ENCODE measurements at places on chromosomes 16 and 17.
A peak's percentile ranks its signal among the peaks of the same experiment; 100 is the strongest.

DNA sequence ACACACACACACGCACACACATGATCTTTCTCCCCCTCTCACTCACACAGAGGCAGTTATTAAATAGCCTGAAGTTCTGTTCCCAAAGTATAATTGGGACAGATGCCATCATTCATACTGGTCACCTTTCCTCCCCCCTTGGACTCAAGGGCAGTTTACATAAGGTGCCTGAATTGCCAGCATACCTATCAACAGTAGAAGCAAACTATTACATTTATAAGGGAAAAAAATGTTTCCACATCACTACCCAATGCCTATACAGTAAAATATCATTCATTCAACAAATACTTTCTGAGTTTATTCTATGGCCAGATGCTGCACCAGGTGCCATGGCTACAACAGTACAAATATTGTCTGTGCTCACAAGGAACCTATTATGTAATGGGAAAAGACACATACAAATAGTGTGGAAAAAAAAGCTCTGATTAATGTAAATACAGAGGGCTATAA is 6.3 kb downstream of the CNTD1 start:
- no peak for DNase-seq

- DNase-seq, result no peak
Observed at GRCh38 chr17:75822119-75822799, 21.9 kb downstream of the UNC13D start.

GRCh38 chr17:81040791-81041337 is 5.9 kb downstream of the BAIAP2 start:
- no peak for DNase-seq

- no peak for DNase-seq
Observed at GRCh38 chr17:63445954-63446752, at the start of gene CYB561. Gene CYB561, minus strand, starts transcription at chr17:63446306. Its CDS starts 8,759 bp downstream, at chr17:63437547.

DNA sequence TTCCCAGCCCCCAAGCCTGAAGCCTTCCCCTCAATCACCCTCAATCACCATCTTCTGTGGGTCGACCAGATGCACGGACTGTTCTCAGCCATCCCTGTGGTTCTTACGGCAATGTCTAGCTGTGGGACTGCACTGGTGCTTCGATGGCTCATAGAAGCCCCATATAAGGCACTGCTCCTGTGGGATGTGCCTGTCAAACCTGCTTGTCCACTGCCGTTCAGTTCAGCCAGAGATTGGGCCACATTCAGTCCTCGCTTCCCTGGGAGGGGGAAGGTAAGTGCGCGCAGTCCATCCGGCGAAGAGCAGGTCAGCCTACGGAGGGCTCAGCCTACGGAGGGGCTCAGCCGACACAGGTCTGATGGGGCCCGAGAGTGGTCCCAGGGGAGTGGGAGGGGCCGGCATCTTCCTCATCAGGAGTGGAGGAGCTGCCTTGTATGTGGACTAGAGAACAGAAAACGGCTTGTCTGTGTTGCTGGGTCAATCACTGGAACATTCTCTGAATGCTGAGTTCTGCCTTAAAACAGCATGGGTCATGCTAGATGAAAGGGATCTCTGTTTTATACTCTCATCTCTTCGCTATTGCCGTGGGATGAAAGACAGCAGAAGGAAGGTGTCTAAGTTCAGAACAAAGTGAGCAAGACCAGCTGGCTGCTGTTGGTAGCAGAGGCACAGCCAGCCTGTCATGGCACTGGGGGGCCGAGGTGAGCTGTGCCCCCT is at the start of gene CARD14:
CARD14 (plus strand) TSS at position 247 of the 717 bp plus-strand sequence. CDS start 11,409 bp downstream, outside the sequence.
- no peak for DNase-seq

DNA sequence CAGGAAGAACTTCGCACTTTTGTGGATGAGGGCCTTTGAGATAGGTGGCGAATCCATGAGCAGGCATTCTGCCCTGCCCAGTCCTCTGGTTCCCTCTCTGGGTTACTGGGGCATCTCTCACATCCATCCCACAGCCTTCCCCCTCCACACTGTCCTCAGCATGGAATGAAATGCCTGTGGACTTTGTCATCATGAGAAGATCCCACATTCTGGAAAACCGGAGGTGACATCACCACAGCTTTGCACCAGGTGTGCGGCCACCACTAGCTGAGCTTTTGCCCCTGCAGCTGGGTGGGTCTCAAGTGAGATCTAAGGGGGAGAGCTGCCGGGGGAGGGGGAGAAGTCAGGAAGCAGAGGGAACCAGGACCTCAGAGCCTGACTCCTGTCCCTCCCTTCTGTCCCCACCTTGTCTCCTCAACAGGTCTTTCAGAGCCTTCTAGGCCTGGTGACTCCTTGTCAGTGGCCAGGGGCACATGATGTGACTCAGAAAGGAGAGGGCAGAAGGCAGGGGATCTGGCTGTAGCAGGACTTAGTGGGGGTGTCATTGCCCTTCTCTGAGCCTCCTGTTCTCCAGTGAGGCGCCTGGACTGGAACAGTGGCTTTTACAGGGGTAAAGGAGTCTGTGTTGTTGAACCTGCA is 40.0 kb upstream of the DLX4 start:
- no peak for DNase-seq

GRCh38 chr17:2816688-2817087 is 20.4 kb downstream of the RAP1GAP2 start:
- no peak for DNase-seq

DNA sequence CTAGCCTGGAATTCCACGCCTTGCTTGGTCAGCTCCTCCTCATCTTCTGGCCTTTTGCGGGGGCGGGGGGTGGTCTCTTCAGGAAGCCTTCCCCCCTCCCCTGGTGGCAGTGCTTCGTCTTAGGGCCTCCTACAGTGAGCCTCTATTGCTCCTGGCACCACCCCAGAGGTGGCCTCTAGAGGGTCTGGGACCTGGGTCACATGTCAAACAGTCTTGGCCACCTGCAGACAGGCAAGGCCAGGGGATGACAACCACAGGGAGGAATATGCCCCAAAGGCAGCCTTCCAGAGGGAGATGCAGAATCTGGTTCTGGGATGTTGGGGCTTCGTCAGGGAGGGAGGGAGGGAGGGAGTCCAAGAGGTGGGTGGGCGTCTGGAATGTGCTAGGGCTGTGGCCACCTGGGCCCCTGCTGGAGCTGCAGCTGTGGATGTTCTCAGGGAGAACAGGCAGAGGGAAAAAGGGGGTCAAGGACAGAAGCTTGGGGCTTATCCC is 50.6 kb downstream of the SMPD3 start:
- DNase-seq, result no peak

- DNase-seq, result no peak
Observed at GRCh38 chr17:67830440-67830839, 5.1 kb downstream of the BPTF start.

DNA sequence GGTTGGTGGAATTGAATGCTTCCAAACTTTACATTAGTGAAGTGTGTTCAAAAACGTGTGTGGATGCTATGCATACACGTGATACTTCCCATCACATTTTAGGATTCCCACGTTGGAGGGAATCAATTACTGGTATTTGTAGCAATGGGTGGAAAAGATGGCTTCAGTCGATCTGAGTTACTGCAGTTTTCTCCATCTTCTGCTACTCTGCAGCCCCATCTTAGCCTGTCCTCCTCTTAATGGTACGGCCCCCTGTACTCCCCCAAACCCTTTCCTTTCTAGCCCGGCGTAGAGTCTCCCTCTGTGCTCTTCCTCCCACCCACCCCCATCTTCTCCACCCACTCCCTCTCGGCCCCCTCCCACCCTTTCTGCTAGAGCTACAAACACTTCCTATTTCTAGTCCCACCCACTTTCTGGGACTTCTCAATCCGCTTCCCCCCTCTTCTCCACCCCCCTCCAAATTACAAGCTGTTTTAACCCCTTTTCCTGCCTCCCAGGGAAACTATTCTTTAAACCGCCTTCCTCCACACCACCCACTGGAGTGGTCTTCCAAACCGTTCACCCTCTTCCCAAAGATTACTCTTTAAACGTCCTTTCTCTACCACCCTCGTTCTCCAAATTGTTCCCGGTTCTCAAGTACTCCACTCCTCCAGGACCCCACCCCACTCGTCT is 1.1 kb downstream of the CHTF8 start:
- no peak for DNase-seq

GRCh38 chr16:67026570-67026969 is 2.4 kb upstream of the CBFB start:
- no peak for DNase-seq

DNA sequence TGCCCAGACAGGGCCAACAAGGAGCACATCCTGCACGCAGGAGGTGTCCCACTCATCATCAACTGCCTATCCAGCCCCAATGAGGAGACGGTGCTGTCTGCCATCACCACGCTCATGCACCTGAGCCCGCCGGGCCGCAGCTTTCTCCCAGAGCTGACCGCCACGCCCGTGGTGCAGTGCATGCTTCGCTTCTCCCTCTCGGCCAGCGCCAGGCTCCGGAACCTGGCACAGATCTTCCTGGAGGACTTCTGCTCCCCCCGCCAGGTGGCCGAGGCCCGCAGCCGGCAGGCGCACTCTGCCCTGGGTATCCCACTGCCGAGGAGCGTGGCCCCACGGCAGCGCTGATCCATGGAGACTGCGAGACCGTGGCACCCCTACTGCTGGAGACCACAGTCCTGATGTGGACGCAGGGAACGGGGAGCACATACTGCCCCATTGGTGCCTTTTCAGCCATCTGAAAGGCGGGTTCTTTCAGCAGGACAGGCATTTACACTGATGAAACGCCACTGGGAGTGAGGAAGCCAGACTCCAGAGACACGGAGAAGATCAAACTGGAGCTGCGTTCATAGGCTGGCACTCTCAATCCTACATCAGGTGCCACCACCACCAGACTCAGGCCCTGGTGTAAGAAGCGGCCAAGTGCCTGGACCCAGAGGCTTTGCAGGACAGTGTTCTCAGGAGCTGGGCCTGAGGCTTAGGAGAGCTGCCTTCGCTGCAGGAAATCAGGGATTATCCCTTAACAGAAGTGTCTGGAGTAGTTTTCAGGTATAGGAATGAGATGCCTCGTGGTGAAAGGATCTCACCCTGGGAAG is 2.6 kb downstream of the NT5C start:
- no peak for DNase-seq

- DNase-seq, result no peak
Observed at GRCh38 chr16:27346819-27347218, 33.0 kb downstream of the IL4R start.

DNA sequence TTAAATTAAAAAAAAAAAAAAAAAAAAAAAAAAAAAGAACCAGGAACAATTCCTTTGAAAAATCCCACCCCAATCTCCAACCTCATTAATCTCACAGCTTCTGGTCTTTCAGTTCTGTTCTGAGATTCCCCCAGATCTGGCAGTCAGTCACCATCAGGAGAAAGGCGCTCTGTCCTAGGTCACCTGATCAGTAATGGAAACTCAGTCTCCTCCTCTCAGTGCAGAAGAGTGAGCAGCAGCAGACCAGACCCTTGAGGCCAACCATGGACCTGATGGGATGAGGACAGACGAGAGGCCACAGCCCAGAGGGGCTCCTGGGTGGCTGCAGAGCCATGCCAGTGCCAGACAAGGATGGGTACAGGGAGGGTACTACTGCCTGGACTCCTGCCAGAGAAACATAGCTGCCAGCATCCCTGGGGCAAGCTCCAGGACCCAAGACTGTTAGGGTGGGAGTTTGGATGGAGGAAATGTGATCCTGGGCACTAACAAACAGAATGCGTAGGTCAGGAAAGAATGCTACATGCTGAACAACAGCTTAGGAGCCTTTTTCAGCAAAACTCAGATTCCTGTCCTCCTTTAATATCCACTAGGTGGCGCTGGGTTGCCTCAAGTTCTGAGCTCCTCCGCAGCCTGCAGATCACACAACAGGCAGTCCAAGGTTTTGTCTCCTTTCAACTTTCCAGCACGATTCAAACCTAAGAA is 28.7 kb downstream of the MPG start:
- peak; percentile 47 for DNase-seq

- DNase-seq, result no peak
Observed at GRCh38 chr17:62965174-62965685, 805 bp upstream of the TANC2 start.

DNA sequence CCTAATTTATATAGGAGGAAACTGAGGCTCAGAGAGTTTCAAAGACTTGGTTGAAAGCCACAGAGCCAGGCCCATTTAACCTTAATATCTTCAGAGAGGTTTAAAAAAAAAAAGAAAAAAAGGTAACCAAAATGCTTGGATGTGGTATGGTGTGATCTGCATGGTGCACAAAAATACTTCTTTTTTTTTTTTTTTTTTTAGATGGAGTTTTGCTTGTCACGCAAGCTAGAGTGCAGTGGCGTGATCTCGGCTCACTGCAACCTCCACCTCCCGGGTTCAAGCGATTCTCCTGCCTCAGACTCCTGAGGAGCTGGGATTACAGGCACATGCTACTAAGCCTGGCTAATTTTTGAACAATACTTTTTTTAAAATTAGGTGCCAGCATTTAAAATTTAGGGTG is 101.8 kb downstream of the XYLT1 start:
- no peak for DNase-seq

DNA sequence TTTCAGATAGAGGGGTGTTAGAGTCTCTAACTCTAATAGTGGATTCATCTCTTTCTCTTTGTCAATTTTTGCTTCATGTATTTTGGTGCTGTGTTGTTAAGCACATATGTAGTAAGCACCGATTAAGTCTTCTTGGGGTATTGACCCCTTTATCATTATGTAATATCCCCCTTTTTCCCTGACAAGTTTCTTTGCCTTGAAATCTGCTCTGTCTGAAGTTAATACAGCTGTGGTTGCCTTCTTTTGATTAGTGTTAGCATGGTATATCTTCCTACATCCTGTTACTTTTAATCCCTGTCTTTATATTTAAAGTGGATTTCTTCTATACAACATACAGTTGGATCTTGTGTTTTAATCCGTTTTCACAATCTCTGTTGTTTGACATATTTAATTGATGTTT is 60.6 kb downstream of the BCAS3 start:
- no peak for DNase-seq

GRCh38 chr17:289409-289808 is 63.2 kb downstream of the RPH3AL start:
- no peak for DNase-seq

- DNase-seq, result peak; percentile 87
Observed at GRCh38 chr17:16273499-16273898, 56.5 kb downstream of the PIGL start.

DNA sequence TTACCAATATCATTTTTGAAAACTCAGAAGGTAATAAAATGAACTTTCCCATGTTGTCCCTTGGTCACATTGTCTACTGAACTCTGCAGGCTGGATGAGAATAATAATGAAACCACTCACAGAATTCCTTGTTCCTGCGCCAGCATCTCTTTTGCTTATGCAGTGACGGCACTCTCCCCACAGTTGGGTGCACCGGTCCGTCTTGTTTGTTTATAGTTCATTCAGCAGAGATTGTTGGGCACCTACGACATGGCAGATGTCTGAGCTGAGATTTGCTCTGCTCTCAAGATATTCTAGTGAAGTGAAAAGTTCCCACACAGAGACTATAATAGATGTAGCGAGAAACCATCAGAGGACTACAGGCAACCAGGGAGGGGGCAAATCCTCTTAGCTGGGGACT is 375.7 kb upstream of the CDH11 start:
- DNase-seq, result no peak

- DNase-seq, result no peak
Observed at GRCh38 chr16:23952128-23952970, 116.6 kb downstream of the PRKCB start.

All from Panc1 (cell line).